Stimulated activated CD4-positive, alpha-beta T cell treated with anti-CD3 and anti-CD28 coated beads, TNF-alpha, amount 100 ng/mL, for 48 hours (primary cell): ENCODE measurements at places on chromosomes 2 and 18.

DNA sequence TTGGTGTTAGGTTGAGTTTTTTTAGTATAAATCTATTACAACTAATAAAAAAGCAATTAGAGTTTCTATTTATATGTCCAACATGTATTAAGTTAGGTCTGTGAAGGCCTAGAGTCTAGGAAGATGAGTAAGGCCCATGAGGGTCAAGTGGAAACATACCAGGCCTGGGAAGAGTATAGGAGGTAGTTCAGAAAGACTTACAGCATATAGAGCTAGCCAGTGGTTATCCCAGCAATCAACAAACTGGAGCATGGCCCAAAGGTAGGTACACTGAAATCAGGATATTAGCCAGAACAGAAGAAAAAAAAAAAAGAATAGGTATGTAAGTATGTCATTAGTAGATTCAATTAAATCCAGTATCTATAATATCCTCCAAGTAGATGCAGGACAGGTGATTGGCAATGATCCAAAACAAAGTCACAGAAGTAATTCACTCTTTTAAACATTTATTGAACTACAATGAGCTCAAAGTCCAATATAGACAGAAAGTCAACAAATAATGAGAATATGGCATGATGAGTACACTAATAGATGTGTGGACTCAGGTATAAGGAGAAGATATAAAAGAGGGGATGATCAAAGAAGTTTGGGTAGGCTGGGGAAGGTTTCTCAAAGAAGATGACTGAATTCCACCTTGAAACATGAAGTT lies 70.3 kb downstream of the IKZF2 start:
- no peak for DNase-seq

DNA sequence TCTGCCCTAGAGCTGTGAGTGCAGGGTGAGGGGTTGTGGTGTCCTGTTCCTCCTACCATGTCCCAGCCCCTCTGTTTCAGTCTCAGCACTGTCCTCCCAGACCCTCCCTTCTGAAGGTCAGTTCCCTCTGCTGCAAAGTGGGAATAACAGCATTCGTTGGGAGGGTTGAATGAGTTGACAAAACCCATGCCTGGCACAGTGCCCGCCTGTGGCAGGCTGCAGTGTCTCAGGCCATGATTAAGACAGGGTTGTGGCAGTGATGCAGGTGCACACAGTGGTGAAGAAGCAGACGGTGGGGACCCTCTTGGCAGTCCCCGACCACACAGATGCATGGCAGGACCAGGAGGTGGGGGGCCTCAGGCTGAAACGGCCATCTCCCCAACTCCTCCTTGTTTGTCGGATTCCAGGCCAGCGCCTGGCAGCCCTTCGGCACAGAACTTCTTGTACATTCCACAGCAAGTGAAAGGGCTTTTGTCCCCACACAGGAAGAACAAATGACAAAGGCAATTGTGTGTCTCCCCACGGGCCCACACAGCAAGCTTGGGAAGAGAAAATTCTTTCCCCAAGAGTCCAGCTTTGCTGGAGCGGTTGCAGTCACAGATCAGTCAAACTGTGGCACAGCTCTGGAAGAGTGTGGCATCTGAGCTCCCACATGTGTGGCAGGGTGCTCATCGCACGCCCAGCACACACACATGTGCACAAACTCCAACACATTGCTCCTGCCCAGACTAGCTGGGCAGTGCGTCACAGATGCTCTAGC lies 92.0 kb upstream of the MSH2 start:
- no peak for DNase-seq

GRCh38 chr2:160005908-160006307 lies 56.5 kb downstream of the PLA2R1 start:
- no peak for DNase-seq

DNA sequence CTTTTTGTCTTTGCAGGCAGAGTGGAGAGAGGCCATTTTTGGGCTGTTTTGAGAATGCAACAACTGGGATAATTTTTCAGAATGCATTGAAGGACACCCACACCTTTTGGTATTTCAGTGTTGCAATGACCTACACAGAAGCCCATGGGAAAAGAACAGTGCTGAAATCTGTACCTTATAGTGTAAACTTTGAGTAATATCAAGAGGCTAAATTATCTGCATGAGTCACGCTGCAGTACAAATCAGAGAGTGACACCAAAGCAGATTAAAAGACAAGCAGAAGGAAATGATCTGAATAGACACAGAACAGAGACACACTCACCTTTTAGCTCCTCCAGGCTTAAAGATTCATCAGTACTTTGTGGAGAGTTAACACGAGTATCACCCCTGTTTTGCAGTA lies 265.3 kb downstream of the PAX3 start:
- no peak for DNase-seq

- no peak for DNase-seq
Observed at GRCh38 chr2:216763396-216763795, 68.0 kb upstream of the IGFBP5 start.

DNA sequence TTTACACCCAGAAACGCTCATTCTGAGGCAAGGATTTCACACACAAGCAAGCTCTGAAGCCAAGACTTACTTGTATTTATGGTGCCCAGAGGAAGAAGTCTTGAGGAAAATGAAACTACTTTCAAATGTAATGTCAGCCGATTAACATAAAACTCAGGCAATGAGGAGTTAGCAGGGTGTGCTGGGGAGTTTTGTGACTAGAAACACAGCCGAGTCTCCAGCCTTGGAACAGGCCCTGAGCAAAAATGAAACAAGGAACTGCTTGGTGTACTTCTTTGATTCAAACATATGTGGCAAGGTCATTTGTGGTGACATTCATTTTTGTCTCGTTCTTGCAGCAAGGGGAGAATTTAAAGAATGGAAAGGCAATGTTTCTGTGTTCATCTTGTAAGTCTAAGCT lies 4.5 kb downstream of the DYTN start:
- no peak for DNase-seq

DNA sequence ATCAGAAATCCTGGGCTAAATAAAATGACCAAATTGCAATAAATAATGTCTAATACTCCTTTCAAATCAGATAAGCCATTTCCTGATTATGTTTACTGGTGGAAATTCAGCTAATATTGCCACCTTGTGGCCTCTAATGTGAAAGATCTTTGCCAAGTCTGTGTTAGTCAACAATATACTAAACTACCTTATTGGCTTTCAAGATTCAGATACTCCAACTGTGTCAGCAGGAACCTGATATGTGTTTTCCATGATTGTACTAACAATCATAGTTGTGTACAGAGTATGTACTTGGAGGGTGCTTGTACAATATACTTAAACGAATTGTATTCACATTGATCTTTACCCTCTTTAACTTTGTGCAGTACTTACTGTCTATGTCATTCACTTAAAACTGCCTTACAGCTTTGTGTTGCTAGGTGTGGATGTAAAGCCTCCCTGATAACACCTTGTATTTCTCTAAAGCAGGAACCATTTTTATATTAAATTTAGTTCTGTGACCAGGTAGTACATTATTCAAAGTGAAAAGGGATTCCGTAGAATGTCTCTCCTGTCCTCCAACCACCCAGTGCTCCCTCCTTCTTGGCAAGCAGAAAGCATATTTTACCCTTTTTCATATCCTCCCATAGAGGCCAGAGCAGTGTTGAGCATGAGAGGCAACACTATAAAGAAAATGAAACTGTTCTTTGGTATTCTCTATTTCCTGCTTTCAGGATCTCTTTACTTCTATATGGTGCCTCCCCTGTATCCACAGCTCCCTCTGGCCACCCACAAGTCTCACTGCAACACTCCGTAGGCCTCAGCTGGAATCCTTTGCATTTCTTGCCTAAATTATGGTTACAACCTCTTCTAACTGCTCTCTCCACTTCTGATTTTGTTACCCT lies 75.2 kb upstream of the C2orf15 start:
- no peak for DNase-seq

GRCh38 chr2:167005096-167005495 lies 116.8 kb downstream of the XIRP2 start:
- DNase-seq = no peak

DNA sequence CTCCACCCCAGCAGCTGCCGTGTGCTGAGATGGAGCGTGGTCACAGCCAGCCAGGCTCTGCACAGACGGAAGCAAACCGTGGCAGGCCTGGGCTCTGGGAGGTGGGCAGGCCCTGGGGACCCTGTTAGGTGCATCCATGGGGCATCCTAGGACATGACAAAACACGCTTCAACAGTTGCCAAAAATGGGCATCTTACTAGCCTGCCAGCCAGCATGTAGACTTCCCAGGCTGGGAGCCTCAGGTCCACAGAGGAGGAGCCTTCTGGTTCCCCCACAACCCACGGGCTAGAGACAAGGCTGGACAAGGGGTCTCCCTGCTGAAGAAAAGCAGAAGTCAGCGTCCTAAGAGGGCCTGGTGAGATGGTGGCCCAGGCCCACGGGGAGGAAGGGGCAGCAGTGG lies 139.5 kb downstream of the HDAC4 start:
- no peak for DNase-seq

DNA sequence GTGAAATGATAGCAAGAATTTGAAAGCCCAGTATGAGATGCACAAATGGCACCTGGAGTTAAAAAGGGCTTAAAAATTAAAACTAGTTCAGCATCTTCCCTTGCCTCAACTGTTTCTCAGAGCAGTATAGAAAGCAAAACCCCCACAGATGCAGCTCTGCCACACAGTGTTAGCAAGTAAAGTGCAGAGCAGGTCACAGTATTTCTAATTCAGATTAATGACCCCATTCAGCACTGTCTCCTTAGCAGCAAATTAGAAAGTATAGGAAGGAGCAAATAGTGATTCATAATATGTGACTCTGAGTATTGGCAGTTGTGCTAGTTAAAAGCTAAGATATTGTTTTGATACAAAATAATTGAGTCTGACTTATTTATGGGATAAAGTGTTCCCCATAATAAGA lies 73.8 kb upstream of the CCDC85A start:
- no peak for DNase-seq

DNA sequence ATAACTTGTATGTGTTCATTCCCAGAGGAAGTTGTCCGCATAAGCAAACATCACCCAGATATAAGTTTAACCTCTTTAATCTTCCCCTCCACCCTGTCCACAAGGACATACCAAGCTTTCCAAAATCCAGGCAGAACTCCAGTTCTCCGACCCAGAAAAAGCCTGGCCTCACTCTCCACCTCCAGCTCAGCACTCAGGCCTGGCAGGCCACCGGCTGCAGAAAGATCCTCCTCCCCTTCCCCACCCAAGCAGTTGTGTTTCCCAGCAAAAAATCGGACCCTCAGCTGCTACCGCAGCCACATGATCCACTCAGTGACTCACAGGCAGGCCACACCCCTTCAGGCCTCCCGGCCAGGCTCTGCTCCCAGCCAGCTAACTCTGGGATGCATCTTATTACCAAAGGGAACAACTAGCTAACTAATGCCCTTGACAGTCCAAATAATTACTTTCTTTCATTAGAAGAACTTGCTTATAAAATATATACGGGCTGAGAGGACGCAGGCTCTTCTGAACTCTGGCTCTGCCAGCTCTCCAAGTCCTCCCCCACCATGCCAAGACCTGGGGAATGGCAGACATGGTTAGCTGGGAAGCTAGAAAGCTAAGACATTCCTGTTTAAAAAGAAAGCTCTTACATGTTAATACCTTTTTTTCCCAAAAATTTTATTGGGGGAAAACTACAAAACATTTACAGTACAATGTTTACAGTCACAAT lies 4.5 kb downstream of the ZFP36L2 start:
- no peak for DNase-seq

DNA sequence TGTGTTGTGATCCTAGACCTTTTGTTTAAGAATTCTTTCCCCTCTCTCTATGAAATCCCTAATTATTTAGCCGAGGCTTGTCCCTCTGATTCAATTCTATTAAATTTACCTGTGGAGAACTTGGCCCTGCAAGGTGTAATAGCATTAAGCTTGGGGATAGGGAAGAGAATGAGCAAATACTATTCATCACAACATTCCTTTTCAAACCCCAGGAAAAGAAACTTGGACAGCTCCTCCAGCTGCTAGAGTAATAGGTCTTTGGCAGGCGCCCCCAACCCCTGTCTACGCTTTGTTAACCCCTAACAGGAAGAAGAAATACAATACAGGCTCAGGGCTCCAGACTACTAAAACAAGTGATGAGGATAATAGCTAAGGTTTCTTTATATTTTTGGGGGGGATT lies 957.0 kb downstream of the CPS1 start:
- no peak for DNase-seq

DNA sequence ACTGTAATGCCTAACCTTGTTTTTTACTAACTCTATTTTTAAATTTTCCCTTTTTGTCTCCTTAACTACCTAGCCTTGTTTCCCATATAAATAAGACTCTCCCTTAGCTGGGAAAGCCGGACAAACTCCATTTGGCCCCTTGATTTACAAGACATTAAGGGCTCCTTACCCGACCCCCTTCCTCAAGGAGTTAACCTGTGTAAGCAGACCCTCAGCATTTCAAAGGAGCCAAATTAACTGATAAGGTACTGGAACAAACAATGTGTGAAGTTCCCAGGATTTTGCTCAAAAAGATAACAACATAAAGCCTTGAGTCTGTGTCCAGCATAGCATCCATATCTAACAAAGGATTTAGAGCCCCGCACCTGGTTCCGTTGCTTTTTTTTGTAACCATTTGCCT lies 59.6 kb upstream of the C2orf15 start:
- DNase-seq = no peak

DNA sequence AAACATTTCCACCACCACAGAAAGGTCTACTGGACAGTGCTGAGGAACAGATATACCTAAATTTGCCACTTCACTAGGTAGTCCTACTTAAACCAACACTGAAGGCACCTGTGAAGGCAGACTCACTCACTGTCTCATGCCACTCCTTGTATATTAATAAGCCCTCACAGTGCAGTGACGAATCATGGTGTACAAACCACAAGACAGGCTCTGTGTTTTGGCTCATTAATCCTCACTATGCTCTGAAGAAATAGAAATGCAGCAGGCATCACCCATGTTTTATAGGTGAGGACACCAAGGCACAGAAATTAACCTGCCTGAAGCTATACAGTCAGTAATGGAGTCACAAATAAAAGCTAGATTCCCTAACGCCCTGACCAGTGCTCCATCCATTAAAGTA lies 44.3 kb downstream of the BARD1 start:
- DNase-seq = no peak

GRCh38 chr2:229927817-229928321 lies 5.6 kb downstream of the FBXO36 start:
- no peak for DNase-seq
